Pancreas (tissue), 10 donors: ENCODE measurements at places on chromosomes 1 and 21. TPM values are rescaled to one million over a fixed set of nuclear protein-coding genes. Genes with fewer than 3 reads are reported as not detected.

DNA sequence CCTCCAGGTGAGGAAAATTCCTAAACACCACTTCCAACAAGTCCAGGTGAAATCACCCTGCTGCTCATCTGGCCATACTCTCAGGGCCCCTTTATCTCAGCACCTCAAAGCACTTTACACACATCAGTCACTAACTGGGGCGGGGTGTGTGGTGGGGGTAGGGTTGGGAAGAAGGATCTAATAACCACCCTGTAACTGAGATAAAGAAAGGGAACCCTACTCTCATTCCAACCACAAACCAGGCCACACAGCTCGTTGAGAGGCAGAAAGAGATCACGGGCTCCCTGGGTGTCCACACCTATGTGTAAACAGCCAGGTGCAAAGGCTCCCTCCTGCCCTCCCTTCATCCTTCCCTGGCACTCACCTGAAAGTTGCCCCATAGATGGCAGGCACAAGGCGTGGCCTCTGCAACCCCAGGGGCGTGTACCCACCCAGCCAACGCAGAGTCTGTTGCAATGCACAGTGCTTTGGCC, 20.4 kb downstream of the GPR161 start:
- DNase-seq, result peak; percentile 77

DNA sequence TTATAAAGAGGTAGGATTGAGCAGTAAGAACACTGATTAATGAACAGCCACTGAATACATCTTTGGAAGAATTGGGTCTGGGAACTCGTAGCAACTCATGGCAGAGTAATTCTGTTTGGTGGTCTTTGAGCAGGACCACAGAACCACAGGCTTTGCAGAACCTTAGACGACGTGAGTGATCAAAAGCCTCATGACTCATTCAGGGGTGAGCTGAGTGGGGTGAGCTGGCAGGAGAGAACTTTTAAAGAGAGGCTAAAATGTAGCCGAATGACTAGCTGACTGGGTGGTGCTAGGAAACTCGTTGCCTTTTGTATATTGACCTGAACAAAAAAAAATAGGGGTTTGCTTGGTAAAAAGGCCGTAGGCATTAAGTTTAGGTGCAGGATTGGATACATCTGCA, 313.8 kb downstream of the TGFB2 start:
- no peak for DNase-seq

DNA sequence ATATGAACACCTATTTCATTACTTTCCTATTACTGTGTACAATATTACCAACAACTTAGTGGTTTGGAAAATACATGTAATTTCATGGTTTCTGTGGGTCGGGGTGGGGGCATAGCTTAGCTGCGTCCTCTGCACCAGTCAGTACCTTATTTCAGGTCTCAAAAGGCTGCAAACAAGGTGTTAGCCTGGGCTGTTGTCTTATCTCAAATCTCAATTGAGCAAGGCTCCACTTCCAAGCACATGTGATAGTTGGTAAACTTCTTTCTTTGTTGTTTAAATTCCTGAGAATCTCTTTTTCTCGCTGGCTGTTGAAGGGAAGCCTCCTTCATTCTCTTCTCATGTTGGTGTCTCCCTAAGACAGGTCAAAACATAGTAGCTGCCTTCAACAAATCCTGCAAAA, 485.4 kb downstream of the AMY1C start:
- DNase-seq, result no peak

Gene ATAD3C
- 7.3 TPM for total RNA-seq

GRCh38 chr1:85297855-85298629, 21.6 kb upstream of the BCL10 start:
- DNase-seq, result no peak

GRCh38 chr1:100989306-100990077, 36.1 kb downstream of the DPH5 start:
- DNase-seq, result no peak

DNA sequence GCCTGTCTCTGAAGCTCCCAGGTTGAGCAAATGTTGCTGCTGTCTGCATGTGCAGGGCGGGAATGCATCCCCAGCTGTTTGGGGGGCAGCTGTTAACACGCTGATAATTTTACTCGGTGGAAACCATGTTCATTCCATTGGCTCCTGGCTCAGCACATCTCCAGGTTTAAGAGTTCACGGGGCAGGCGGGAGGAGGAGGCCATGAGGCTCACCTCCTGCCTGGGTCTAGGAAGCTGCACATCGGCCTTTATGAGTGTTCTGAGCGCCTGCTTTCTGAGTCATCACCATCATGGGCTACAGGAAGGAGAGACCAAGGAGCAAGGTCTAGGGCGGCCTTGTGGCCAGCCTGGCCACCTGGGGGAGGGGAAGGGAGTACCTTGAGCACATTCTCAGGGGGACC, 29.7 kb downstream of the AJAP1 start:
- DNase-seq, result no peak

- DNase-seq, result no peak
Observed at GRCh38 chr1:9281908-9282695, 10.6 kb upstream of the SPSB1 start.

GRCh38 chr1:224694969-224695368, 78.9 kb downstream of the CNIH3 start:
- no peak for DNase-seq
